ENCODE measurements at places on chromosomes 1 and 21.

GRCh38 chr1:192303029-192303428 is 13.8 kb upstream of the RGS21 start:
- DNase-seq: no peak

GRCh38 chr1:152777510-152778137 is 2.7 kb downstream of the LCE1F start:
- DNase-seq: no peak

DNA sequence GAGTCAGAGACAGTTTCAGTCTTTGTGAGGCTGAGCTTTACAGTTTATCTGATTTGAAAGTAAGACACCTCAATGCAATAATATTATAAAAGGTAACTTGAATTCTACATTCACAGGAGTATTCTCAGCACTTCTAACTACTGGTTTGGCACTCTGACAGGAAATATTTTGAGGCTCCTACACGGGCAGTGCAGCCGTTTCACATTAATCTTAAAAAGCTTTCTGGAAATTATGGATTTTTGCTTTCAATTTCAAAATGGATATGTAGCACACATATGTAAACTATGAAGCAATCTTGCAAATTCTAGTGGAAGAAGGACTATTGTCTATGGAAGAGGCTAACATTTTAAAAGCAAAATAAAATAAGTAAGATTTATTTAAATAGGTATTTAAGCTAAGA is 262.9 kb upstream of the SNX7 start:
- no peak for DNase-seq

DNA sequence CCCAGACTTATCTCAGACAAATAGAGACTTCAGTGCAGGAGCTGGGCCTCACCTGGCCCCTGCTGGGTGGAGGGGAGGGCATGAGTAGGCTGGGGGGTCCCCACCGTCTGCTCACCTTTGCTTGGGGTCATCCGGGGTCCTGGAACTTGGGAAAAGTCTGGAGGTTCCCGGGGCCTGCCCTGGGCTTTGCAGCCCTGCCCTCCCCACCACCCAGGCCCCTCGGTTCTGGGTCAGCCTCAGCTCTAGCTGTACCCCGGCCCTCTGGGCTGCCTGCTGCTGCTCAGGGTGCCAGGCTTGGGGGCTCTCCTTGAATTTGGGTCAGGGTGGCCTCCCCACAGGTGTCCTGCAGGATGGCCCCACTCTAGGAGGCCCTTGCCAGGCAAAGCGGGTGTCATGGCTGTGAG is 2.4 kb upstream of the TMEM52 start:
- no peak for DNase-seq

DNA sequence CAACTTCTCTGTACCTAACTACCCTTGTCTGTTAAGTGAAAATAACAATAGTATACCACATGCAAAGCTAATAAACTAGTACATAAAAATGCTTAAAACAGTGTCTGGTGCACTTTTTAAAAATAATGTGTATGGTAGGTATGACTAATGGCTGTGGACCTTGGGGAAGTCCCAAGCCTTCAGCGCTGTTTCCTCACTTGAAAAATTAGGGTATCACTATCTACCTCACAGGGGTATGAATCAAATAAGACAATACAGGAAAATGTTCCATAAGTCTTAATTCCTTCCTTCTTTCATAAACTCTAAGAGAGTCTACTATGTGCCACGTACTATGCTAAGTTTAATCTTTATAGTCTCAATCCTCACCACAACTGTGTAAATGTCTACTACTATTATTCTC is 32.0 kb downstream of the EGLN1 start:
- DNase-seq: no peak

DNA sequence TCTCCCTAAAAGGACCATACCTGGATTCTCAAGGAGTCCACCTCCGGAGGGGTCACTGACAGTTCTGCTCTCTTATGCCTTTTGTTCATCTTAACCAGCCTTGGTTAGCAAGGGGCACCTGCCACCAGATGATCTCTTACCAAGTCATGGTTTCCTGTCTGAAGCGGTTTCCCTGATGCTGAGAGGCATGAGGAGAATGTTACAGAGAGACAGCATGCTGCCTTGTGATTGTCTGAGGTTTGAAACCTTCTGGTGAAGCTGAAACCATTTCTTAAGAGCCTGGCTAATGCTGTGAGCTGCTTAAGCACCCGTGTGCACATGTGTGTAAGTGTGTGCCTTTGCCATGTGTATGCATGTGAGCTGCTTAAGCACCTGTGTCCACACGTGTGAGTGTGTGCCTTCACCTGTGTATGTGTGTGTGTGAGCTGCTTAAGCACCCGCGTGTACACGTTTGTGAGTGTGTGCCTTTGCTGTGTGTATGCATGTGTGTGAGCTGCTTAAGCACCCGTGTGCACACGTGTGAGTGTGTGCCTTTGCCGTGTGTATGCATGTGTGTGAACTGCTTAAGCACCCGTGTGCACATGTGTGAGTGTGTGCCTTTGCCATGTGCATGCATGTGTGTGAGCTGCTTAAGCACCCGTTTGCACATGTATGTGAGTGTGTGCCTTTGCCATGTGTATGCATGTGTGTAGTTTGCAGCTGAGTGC is 136.4 kb upstream of the COL6A1 start:
- no peak for DNase-seq

DNA sequence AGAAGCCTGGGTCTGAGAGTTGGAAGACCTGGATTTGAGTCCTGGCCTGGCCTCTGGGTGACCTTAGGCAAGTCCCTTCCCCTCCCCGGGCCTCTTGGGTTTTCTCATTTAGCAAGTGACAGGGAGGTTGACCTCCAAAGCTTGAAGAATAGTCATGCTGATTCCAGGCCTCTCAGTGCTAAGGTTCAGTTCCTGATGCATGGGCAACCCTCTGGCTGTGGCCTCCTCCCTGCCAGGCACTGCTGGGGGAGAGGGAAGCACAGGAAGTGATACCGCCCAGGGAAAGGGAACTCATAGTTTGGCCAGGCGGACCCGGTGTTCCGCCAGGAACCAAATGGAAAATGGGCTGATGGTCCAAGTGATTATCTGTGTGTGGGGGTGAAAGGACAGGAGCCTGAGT is 23.6 kb upstream of the WASF2 start:
- DNase-seq: no peak

All from stimulated activated CD8-positive, alpha-beta memory T cell treated with anti-CD3 and anti-CD28 coated beads, Interleukin-2, amount 100 ng/mL, for 1 hour (primary cell).